ENCODE measurements at places on chromosomes 3 and 15. TPM values are rescaled to one million over a fixed set of nuclear protein-coding genes. Genes with fewer than 3 reads are reported as not detected.

DNA sequence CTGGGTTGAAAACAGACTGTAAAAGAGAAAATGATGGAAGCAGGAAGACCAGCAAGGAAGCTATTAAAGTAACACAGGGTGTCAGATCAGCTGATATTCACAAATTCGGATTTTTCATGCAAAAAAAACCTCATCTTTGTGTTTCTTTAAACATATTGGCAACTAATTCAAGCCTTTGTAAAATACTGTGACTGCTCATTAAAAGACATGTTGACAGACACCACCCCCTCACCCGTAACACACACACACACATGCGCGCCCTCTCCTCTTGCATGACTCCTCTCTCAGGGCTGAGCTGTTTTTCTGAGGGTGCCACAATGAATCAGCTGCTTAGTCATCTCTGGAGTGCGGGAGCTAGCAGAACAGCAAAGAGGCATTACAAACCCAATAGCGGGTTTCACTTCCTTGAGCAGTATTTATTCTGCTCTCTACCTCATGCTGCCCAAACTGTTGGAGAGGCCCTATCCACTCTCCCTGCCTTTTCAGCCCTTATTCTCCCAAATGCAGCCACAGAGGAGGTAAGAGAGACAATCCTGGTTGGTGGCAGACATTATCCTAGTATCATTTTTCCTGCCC lies 35.8 kb upstream of the CCDC80 start:
- DNase-seq = peak; percentile 81

DNA sequence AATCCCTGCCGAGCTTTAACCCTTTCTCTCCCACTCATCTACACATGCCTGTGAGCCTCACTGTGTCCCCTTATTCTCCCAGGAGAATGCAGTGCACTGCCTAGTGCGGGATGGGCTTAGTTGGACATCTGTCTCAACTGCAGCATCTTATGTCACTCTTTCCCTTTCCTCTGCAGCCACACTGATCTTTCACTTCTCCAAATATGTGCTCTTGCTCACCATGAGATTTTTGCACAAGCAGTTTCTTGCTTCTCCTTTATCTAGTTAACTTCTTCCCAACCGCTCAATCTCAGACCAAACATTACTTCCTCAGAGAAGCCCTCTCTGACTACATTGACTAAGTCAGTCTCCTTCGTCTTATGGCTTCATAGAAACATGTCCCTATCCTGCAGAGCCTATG lies 292.3 kb downstream of the KBTBD8 start:
- no peak for DNase-seq

DNA sequence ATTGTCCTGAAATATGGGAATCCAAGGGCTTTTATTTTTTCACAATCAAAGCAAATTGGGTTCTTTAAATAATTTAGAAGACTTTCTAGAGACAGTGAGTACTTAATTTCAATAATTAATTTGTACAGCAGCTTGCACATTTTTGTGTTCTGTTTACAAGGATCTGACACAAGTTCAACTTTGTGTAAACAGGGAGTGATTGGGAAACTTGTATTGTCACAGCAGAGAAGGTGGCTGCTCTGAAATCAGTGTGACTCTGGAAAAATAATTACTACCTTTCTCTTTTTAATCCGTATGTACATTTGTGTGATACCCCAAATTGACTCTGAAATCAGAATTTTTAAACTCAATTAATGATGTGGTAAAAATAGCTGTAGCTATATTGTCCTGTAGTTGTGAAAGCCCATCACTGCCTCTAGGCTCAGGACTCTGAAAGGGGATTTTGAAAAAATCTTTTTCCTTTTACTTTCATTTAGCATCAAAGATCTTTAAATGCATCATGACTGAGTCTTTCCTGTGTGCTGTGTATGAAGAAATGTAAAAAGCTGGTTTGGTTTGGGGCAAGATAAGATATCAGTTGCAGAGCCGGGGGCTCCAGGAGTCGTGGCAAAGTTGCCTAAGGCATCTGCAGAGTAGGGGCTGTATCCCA lies 45.1 kb downstream of the MFSD1 start:
- DNase-seq = no peak

GRCh38 chr3:23376516-23377248 lies 173.6 kb downstream of the UBE2E2 start:
- no peak for DNase-seq

ADIPOQ gene
- total RNA-seq = not detected

- DNase-seq = no peak
Measured at GRCh38 chr3:37131860-37132144, 42.6 kb downstream of the LRRFIP2 start.

All from dermis blood vessel endothelial cell (primary cell).